ENCODE measurements at places on chromosomes 12 and 14.

DNA sequence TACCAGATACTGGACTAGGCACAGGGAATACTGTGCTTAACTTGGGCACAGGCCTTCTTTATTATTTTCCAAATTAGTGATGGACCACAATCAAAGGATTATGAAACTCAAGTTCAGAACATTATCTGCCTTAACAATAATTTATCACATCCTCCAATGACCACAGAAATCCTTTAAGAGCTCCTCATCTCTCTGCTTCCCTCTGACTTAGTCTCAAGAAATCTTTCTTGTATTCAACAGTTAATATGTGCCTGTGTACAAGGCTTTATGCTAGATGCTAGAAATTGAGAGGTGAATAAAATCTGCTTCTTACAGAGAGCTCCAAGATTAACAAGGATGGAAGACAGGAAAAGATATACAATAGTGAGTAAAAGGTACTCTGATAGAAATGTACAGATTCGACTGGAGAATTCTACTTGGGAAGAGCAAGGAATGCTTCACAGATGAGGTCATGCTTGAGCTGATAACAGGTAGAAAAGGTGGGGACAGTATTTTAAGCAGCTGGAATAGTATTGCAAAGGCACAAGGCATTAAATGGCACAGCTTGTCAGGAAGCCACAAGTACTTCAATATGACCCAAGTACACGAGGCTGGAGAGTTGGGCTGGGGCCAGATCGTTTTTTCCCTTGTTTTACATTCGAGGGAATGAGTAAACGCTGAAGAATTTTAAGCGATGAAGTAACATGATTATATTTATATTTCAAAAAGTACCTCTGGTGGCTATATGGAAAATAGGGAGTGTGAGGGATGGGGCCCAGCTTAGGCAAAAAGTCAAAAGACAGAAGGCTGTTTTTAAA lies 55.1 kb upstream of the ARID2 start:
- DNase-seq: no peak

DNA sequence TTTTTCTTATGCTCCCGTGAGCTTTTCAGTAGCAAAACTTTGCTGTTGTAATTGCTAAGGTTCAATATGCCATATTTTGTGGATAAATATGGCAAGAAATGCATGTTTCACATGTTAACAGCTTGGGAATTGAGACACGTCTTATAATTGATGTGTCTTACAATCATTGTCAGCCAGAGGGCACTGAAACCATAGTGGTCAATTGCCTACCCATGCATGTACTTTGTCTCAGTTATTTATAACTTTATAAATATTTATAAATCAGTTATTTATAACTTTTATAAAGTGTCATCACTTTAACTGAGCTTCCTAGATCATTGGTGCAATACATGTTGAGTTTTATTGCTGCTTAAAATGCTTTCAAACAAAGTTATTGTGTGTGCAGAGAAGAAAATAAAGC lies 82.0 kb downstream of the CATSPERB start:
- DNase-seq: no peak

DNA sequence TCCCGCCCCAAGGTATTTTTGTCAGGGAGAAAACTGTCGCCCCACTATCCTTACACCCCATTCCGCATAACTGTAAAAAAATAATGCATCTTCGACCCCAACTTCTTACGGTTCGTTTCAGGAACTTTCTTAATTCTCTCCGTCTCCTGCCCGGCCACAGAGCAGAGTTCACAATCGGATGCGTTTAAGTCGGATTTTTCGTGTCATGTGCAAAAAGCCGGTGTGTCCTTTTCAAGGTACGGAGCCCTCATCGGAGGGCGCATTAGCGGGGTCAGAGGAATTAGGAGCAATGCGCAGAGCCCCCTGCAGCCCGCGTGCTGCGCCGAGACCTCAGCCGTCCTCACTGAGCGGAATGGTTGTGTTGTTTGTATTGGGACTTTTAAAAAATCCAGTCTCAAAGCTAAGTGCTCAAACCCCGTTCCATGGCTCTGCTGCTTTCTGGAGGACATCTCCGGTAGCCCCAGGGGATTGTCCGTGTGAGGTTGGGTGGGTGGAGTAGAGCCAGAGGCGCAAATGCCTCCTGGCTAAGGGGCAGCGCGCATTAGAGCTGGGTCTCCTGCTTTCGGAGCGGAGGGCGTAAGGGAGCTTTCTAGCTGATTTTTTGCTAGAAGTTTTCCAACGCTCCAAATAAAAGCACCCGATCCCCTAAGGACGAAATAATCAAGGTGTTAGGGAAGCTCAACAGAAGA lies 3.9 kb upstream of the GSC start:
- DNase-seq: no peak

- DNase-seq: no peak
Measured at GRCh38 chr12:54010053-54010971, 1.5 kb downstream of the HOXC8 start.

DNA sequence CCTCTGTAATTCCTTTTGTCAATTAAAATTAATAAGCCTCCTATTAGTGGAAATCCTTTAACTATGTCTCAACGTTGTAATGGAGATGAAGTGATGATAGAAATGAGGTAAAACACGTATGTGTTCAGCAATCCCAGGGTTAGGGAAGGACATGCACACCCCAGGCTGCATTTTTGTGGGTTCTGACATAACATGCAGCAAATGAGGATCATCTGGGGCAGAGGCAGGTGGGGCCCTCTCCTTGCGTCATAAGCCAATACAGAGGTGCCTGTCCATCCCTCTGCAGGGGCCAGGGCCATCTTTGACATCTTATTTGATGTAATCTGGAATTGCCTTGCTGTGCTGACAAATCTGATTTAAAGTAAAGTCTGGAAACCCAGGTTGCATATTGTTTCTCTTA lies 73.2 kb downstream of the MYRFL start:
- no peak for DNase-seq

- DNase-seq: no peak
Measured at GRCh38 chr12:59007620-59008019, 87.3 kb upstream of the LRIG3 start.

DNA sequence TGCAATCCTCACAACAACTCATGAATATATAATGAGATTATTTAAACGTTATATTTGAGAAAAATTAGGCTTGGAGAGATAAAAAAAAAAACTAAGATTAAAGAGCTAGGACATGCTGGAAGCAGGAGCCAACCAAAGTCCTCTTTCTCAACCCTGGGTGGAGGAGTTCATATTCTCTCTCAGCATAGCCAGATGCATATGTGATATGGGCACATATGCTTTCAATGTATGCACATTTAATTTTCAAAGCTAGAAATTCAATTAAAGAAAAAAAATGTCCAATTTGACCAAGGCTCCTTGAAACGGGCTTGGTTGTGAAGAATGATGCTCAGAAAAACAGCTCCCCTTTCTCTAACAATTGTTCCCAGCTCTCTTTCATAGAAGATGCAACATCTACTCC lies 61.9 kb upstream of the GRIP1 start:
- no peak for DNase-seq

DNA sequence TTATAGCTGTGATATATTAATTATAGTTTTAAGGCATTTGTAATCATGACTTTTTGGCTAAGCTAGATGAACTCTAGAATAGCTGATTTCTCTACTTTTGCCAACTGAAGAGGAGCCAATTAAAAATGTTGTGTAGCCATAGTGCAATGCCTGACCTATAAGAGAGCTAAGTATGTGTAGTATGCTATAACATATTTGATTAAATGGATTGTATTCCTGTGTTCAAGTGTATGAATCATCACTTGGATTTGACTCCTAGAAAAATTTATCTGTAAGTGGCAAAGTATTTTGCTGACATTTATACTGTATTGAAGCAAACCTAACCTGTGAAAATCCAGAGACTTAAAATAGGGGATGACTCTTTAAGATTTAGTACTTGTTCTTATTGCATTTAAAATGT lies 34.2 kb downstream of the PCNX4 start:
- no peak for DNase-seq

Measured in T-helper 22 cell (primary cell).